GM13977 (cell line): ENCODE measurements at places on chromosomes 12 and 14.

DNA sequence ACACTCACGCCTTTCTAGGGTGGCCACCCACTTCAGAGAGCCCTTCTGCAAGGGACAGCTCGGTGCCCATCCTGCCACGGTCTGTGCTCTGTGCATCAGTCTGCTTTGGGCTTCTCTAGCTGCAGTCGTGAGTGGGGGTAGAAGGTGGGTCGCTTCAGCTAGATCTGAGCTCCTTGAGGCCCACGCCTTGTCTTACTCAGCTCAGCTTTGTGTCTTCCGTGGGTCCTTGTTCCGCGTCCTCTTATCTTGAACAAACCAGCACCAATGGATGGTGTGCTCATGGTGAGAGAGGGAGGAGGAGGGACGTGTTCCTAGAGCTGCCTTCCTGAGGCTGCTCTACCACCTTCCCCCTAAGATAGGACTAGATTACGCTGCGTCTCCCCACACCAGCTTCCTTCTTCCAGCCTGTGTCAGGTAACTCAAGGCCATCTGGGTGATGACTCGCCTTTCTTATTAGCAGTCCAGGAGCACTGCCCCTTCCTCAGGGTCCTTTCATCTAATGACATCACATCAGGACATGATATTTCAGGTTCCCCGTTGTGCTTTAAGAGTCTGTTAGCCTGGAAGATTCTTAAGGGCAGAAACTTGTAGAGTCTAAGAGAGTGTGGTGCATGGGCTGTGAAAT lies 118.8 kb downstream of the TSPAN9 start:
- DNase-seq: no peak

DNA sequence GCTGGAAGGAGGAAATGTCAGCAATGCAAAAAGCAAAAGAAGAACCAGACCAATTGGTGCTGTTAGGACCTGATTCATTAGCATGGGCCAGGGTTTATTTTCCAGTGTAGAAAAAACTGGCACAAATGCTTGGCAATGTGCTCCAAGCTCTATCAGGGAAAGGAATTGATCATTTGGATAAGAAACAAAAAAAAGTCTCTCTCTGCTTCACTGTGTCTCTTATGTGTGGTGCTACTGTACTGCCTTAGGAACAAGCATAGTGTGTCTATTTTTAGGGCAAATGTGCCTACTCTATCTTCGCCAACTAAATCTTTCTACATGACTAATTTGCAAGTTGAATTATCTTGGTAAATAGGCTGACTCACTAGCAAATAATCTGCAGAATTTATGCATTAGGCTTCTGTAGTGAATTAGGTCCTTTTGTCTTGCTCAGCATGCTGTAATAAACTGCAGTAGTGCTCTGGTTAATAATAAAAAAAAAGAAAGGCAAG lies 236.7 kb downstream of the MDGA2 start:
- no peak for DNase-seq

- DNase-seq: peak; percentile 59
Measured at GRCh38 chr12:123937707-123938591, 34.7 kb downstream of the CCDC92 start.

- DNase-seq: no peak
Measured at GRCh38 chr12:1006255-1006654, 15.2 kb downstream of the ERC1 start.

DNA sequence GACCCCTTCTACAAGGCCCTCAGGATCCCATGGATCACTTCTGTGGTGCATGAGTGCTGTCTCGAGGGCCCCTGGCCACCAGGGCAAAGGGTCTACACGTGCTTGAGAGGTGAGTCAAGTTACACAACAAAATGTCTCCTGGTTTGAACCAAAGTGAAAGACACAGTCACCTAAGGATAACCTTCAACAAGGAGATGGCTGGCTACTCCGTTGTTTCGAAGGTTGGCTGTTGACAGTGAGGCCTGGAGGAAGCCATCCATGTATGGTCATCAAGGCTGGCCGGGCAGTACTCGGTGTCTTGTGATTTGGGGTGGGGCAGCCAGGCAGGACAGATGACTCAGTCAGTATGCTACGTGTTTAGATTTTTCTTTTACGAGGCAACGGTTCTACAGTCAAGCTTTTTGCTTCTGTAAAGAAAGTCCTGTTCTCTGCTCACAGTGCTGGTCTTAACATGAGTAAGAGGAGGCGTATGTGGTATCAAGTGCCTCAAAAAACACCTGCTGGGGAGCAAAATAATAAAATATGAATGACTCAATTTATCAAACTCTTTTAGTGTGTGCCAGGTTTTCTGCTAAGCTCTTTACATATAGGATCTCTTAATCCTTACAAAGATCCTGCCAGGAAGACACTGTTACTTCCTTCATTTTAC lies 18.0 kb upstream of the NT5DC3 start:
- no peak for DNase-seq

- DNase-seq: no peak
Measured at GRCh38 chr14:34122650-34123049, 171.8 kb upstream of the EGLN3 start.

GRCh38 chr14:103547455-103547940 lies 15.0 kb downstream of the BAG5 start:
- DNase-seq: no peak

- no peak for DNase-seq
Measured at GRCh38 chr12:89507015-89507824, 17.4 kb downstream of the GALNT4 start.

DNA sequence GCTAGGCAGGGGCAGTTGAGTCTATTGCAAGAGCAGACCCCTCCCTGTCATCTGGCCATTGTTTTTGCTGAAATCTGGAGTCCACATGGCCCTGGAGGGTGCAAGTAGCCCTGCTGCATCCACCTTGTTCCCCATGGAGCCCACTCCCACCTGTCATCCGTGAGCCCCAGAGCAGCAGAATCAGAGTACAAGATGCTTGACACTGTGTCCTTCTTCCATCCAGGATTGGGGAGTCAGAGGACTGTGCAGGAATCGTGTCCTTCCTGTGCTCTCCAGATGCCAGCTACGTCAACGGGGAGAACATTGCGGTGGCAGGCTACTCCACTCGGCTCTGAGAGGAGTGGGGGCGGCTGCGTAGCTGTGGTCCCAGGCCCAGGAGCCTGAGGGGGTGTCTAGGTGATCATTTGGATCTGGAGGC lies 8.8 kb downstream of the DHRS2 start:
- DNase-seq: no peak

GRCh38 chr12:83052890-83053541 lies 366.3 kb downstream of the TMTC2 start:
- no peak for DNase-seq

DNA sequence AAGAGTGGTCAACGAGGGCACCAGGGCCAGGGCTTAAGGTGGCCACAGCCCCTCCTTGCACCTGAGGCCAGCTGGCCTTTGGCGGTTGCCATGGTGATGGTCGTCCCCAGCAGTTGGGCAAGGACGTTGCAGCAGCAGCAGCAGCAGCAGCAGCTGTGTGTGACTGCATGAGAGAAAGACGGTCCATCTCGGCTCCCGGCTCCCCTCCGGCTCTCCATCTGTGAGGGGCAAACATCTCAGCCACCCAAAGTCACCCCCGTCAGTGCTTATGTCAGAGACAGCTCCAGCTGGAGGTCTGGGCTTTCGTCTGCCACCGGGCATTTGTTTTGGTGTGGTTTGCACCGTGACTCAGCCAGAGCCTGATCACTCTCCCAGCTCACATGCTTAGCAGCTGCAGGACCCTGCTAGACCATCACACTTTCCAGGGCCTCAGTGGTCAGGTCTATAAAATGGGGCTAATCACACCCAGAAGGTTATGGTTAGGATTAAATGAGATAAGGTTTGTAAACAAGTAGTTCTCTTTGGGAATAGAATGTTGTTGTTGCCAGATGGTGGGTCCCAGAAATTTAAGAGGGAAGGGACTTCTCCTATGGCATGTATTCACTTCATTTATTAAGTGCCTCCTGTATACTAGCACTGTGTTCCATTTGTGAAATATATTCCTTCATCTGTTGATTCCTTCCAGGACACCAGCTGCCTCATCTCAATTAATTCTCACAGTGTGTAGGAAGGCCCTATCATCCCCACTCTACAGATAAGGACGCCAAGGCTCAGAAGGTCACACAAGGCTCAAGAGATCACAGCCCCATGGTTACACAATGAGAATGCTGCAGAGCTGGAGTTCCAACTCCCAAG lies 212.6 kb upstream of the LHX5 start:
- no peak for DNase-seq

GRCh38 chr14:63752449-63753169 lies 24.7 kb upstream of the SGPP1 start:
- DNase-seq: no peak

- DNase-seq: no peak
Measured at GRCh38 chr14:71586131-71586897, 345.9 kb upstream of the RGS6 start.

- no peak for DNase-seq
Measured at GRCh38 chr14:99454246-99454645, 26.4 kb downstream of the SETD3 start.

GRCh38 chr14:50957296-50957695 lies 13.0 kb upstream of the PYGL start:
- no peak for DNase-seq

- no peak for DNase-seq
Measured at GRCh38 chr14:33809396-33809981, 141.4 kb downstream of the EGLN3 start.

DNA sequence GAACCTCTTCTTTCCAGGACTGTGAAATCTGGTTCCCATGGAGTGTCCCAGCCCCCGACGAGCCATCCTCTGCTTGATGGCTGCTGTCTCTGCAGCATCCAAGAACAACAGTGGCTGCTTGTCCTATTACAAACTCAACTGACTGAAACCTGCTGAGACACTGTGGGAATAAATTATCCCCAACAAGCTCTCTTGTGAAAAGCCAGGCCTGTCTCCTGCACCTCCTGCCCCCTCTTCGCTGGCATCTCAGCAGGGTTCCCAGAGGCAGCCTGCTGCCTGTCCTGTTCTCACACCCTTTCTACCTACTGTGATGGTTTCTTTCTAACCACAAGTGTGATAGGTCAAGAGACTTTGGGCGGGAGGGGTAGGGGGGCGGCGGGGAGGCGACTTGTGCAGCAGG lies 180.2 kb downstream of the TSPAN9 start:
- no peak for DNase-seq

DNA sequence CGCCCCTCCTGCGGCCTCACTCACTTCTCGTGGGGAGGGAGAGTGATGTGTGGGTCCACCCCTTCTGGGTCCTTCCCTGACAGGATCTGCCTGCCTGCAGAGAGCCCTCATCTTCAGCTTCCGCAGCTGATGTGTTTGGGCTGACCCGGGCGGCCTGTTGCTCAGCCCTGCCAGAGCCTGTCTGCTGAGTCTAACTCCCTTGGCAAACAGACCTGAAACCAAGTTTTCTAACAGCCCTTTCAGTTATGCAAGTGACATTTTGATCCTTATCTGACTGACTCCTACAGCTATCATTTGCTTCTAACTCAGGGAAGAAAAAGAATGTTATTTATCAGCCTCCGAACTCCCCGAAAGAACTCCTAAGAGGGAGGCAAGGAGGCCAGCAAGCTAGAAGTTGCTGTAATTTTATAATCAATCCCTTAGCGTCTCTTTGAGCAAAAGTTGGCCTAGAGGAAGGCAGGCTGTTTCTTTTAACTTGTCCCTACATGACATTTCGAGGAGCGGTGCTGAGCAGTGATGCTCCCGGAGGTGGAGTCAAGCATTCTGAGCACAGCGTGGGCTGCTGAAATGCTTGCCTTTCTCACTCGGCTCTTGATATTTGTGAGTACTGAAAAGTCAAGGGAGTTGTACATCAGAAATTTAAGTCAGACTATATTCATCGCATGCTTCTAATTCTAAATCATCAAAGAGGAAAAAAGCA lies 31.5 kb upstream of the CACNA2D4 start:
- DNase-seq: no peak

DNA sequence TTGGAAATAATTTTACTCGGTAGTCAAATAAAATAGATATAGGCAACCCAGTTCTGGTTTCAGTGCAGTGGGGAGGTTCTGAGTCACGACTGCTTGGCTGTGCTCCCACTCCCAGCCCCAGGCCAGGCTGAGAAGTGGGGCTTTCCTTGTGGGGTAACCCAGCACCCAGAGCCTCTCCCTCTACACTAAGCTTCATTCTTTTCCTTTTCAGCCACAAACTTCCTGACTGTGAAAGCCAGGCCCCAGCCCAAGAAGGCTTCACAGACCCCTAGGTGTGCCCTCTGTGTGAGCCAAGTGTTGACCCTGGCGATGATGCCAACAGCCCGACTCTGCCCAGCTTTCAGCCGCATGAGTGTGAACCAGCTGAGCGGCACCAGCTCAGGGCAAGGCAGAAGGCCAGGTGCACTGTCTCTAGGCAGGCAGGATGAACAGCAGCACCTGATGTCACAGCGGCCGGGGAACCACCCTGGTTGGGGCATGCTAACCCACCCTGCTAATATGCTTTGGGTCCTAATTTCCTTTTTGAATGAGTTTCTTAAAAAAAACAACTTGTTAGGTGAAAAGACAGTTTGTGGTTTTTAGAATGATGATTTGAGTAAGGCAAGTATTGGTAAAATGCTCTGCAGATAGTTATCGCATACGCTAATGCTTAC lies 42.2 kb upstream of the ATP23 start:
- DNase-seq: peak; percentile 83

GRCh38 chr14:58941629-58942028 lies 246.8 kb upstream of the DAAM1 start:
- no peak for DNase-seq

GRCh38 chr12:109165599-109165998 lies 49.2 kb downstream of the ACACB start:
- DNase-seq: no peak

DNA sequence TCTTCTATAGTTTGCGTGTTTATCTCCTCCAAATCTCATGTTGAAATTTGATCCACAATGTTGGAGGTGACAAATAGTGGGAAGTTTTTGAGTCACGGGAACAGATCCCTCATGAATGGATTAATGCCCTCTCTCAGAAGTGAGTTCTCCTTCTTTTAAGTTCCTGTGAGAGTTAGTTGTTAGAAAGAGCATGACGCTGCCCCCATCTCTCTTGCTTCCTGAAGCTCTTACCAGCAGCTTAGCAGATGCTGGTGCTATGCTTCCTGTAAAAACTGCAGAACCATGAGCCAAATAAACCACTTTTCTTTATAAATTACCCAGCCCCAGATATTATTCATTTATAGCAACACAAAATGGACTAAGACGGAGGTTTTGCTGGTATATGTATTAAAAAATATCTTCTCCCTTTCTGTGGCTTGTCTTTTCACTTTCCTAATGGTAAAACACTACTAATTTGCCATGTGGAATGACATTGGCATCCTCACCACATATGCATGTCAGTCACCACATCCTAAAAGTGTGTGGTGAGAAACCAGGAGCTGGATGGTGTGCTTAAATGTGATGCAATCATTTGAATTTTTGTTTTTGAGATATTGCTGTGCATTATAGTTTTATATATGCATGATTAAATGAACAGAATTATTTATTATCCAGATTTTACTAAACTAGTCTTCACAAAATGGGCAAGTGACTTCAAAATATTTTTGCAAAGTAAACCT lies 449.3 kb downstream of the ADAMTS20 start:
- no peak for DNase-seq

DNA sequence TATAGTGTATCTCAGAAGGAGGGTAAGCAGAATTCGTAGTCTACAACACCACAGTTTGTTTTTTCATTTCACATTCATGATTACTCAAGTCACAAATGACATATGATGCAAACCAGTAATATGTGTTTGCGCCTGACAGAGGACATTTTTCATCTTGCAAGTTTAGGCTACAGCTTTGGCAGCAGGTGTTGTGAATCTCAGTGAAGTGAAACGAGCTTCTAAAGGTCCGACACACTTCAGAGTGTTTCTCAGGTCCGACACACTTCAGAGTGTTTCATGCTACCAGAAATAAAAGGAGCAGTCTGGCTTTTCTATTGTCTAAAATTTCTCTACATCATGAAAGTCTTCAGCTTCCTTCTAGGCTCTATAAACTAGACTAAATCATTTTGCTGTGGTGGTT lies 22.7 kb downstream of the CLEC14A start:
- no peak for DNase-seq
